Tibial nerve (tissue), 4 donors: ENCODE measurements at places on chromosomes 4 and X. TPM values are rescaled to one million over a fixed set of nuclear protein-coding genes. Genes with fewer than 3 reads are reported as not detected.

GRCh38 chr4:100657187-100657586, 139.4 kb upstream of the EMCN start:
- DNase-seq, result no peak
- H3K4me1 ChIP-seq, result no peaks in the 10 kb centered on the region
- H3K27me3 ChIP-seq, result no peaks in the 10 kb centered on the region

The RAB40A gene
- total RNA-seq, result 2.5 TPM

DNA sequence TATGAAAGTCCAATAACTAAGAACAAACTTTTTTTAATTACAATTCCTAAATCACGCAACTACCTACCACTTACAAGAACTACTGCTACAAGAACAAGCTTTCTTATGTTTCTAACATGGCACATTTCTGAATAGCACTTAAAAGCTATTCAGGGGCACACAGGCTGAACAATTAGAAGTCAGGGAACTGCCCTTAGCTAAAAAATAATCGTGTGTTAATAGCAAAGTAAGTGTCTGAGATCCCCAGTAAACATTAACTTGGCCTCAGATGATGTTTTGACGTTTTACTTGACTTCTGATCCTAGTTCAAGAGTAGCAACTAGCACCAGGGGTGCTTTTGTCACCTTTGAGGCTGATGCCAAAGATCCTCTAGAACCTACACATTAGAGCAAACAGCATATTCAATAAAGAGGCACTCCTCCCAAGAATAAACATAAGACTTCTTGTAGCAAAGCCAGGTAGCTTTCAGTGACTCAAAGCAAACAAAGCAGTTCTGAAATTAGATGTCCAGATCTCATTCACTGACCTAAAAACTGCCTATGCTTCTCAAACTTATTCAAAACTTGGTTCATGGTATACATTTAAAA, 16.2 kb downstream of the SPOCK3 start:
- no peak for DNase-seq
- no peak overlapping the region for H3K4me3 ChIP-seq
- H3K36me3 ChIP-seq, result no peaks in the 10 kb centered on the region
- H3K27me3 ChIP-seq, result no peaks in the 10 kb centered on the region
- no peak overlapping the region for H3K27ac ChIP-seq
- H3K4me1 ChIP-seq, result no peaks in the 10 kb centered on the region

DNA sequence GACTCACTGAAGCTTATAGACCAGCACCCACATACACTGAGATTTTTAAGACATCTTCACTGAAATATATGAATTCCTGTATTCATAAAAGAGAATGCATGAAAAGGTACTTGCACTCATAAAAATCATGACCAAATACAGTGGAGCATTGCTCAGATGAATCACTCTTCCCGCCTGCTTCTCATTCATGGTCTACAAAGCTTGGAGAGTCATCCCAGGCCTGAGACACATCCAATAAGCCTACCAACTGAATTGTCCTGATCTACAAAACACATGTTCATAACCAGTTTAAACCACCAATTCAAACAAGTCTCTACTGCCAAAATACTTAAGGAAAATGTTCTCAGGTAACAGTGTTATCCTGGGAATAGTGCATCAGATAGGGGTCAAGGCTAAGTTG, 38.1 kb downstream of the PROM1 start:
- H3K36me3 ChIP-seq, result no peaks in the 10 kb centered on the region
- H3K27ac ChIP-seq, result no peak overlapping the region
- no peak for DNase-seq

The RBM46 gene
- total RNA-seq, result 0.39 TPM

DNA sequence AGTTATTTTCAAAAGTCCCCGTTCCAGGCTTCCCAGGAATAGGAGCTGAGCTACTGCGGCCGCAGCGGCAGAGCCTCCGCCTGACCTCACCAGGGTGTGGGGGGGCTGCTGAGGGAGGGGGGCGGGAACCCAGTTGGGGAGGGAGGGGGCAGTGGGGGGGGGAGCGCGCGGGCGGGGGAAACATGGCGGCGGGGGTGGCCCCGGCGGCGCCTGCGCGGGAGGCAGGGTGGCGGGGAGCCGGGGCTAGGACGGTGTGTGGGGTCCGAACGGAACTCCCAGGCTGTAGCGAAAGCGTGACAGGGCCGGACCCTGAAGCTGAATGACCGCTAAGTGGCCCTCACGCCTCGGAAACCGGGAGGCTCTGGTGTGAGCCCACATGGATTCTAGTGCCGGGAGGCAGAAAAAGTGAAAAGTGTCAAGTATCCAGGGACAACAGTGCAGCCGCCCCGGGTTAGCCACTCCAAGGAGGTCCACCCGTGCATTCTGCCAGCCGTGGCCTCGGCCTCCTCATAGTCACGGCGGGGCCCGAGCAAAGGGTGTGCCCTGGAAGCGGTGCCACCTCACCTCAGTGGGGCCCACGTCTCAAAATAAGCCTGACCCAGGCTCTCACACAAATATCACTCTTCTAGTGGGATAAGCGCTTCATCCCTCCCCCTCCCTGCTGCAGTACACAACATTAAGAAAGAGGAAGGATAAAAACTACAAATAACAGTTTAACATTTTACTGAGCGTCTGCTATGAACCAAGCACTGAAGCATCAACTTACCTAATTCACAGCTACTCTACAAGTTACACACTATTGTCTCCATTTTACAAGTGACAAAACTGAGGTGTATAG, at the start of gene KLHL13:
KLHL13 (minus strand) TSS at position 98 of the 838 bp plus-strand sequence. CDS start 88,337 bp downstream, outside the sequence.
- H3K4me3 ChIP-seq, result peak within 1 kb of the TSS; percentile 49
- no peaks in the 10 kb centered on the region for H3K36me3 ChIP-seq
- no peaks in the 10 kb centered on the region for H3K27me3 ChIP-seq
- peak; percentile 5 for DNase-seq

- DNase-seq, result no peak
- no peaks in the 10 kb centered on the region for H3K27me3 ChIP-seq
- H3K4me1 ChIP-seq, result no peaks in the 10 kb centered on the region
These were observed 56.1 kb downstream of the KDR start for GRCh38 chr4:55069248-55069647.

DNA sequence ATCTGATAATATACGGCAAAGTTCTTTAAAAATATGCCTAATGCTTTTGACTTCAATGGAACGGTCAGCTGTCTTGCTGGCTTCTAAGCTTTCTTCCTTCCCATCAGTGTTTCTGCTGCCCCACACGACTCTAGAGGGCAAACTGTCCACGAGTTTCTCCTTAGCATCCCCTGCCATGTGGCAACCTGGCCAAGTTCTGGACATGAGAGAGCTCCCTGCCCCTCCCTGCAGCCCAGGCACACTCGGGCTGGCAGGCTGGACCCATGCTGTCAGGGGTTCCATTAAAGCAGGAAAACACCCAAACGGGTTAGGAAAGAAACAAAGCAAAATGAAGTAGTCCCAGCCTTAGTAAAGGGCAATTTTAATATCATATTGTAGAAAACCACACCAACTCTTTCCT, 38.8 kb downstream of the KDR start:
- DNase-seq, result no peak
- H3K4me3 ChIP-seq, result no peak overlapping the region
- H3K4me1 ChIP-seq, result no peaks in the 10 kb centered on the region
- no peaks in the 10 kb centered on the region for H3K36me3 ChIP-seq
- no peaks in the 10 kb centered on the region for H3K27me3 ChIP-seq
- H3K27ac ChIP-seq, result no peak overlapping the region

- H3K36me3 ChIP-seq, result no peaks in the 10 kb centered on the region
- H3K27ac ChIP-seq, result no peak overlapping the region
- no peak for DNase-seq
- H3K4me1 ChIP-seq, result peaks cover 26% of the 10 kb centered on the region
- no peaks in the 10 kb centered on the region for H3K27me3 ChIP-seq
- no peak overlapping the region for H3K4me3 ChIP-seq
These were observed 101.5 kb downstream of the SORBS2 start for GRCh38 chr4:185710487-185710995.

The AREG gene
- total RNA-seq, result 9.6 TPM

The HTN3 gene
- not detected for total RNA-seq

GRCh38 chrX:155028129-155028528, 1.5 kb downstream of the FUNDC2 start:
- H3K36me3 ChIP-seq, result no peaks in the 10 kb centered on the region
- no peak for DNase-seq
- H3K27ac ChIP-seq, result no peak overlapping the region
- no peaks in the 10 kb centered on the region for H3K27me3 ChIP-seq
- peaks cover 17% of the 10 kb centered on the region for H3K4me1 ChIP-seq

GRCh38 chr4:189767941-189768340, 172.7 kb upstream of the FRG1 start:
- no peak overlapping the region for H3K4me3 ChIP-seq
- no peaks in the 10 kb centered on the region for H3K4me1 ChIP-seq
- no peaks in the 10 kb centered on the region for H3K36me3 ChIP-seq
- no peak for DNase-seq
- no peaks in the 10 kb centered on the region for H3K27me3 ChIP-seq

DNA sequence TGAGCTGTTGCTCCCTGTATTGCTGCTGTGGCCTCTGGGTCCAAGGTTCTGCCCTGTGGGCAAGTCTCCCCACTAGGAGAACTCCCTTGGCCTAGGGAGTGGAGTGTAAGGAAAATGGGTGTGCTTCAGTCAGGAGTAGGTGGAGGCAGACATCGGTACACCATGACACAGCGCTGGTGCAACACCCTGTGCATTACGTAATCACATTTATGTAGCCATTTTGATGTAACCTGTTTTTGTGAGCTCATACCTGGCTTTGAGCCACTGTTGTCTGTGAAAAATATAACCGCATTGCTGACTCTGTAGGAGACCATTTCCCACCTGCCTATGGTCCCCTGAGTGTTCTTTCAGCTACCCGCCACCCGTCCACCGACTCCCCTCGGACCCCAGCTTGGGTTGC, 700.5 kb upstream of the AGA start:
- no peaks in the 10 kb centered on the region for H3K4me1 ChIP-seq
- no peaks in the 10 kb centered on the region for H3K36me3 ChIP-seq
- H3K27me3 ChIP-seq, result no peaks in the 10 kb centered on the region
- DNase-seq, result no peak

GRCh38 chr4:1510931-1511330, 104.7 kb upstream of the NKX1-1 start:
- H3K4me1 ChIP-seq, result no peaks in the 10 kb centered on the region
- H3K36me3 ChIP-seq, result no peaks in the 10 kb centered on the region
- no peak for DNase-seq
- no peak overlapping the region for H3K4me3 ChIP-seq
- H3K27ac ChIP-seq, result no peak overlapping the region

GRCh38 chrX:79259073-79259689, 108.0 kb downstream of the ITM2A start:
- no peaks in the 10 kb centered on the region for H3K4me1 ChIP-seq
- no peak for DNase-seq
- H3K27me3 ChIP-seq, result no peaks in the 10 kb centered on the region
- H3K36me3 ChIP-seq, result no peaks in the 10 kb centered on the region

The FAM120C gene
- 12.3 TPM for total RNA-seq

DNA sequence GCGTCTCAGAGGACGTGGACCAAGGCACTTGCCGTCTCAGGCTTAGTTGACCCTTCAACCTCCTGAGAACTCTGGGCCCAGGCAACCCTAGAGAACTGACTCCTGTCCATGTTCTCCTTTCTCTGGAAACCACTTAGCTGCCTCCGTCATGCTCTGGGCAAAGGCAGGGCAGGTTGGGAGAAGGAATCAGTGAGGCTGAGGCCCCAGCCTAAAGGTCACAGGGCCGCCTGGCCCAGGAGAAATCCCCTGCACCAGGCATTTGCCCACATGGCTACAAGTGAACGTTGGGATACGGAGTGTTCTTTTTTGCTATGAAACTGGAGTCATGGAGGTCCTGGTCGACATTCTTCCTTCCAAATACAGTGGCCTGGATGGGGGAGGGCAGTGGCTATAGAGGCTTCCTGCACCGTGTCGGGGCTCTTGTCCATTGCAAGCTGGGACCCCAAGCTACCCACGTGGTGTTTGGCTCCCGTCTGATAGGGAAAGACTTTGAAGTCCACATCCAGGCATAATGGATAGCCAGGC, 76.0 kb downstream of the CRMP1 start:
- no peak overlapping the region for H3K27ac ChIP-seq
- DNase-seq, result no peak
- H3K27me3 ChIP-seq, result no peaks in the 10 kb centered on the region
- H3K4me3 ChIP-seq, result no peak overlapping the region
- H3K36me3 ChIP-seq, result no peaks in the 10 kb centered on the region

The SSX4 gene
- total RNA-seq, result not detected

The WDR1 gene
- 142 TPM for total RNA-seq

The SMARCA1 gene
- 35.7 TPM for total RNA-seq

The ARHGAP6 gene
- 45.7 TPM for total RNA-seq

The PPID gene
- total RNA-seq, result 16.8 TPM

GRCh38 chr4:105327956-105328355, 145.9 kb downstream of the PPA2 start:
- no peak overlapping the region for H3K27ac ChIP-seq
- H3K36me3 ChIP-seq, result no peaks in the 10 kb centered on the region
- DNase-seq, result no peak
- H3K4me3 ChIP-seq, result no peak overlapping the region
- no peaks in the 10 kb centered on the region for H3K4me1 ChIP-seq

GRCh38 chrX:136166221-136166855, 19.0 kb downstream of the FHL1 start:
- peak overlapping the region; percentile 52 for H3K27ac ChIP-seq
- H3K4me1 ChIP-seq, result peaks cover 5% of the 10 kb centered on the region
- no peaks in the 10 kb centered on the region for H3K27me3 ChIP-seq

- no peak for DNase-seq
- no peaks in the 10 kb centered on the region for H3K4me1 ChIP-seq
- H3K4me3 ChIP-seq, result no peak overlapping the region
- no peaks in the 10 kb centered on the region for H3K36me3 ChIP-seq
These were observed 221.3 kb downstream of the ANK2 start for GRCh38 chr4:113270520-113271319.

- no peak overlapping the region for H3K4me3 ChIP-seq
- H3K36me3 ChIP-seq, result no peaks in the 10 kb centered on the region
- DNase-seq, result no peak
- H3K27ac ChIP-seq, result no peak overlapping the region
- H3K27me3 ChIP-seq, result no peaks in the 10 kb centered on the region
These were observed 59.0 kb downstream of the ANXA10 start for GRCh38 chr4:168151327-168151726.

- H3K36me3 ChIP-seq, result no peaks in the 10 kb centered on the region
- no peak for DNase-seq
- H3K27me3 ChIP-seq, result no peaks in the 10 kb centered on the region
- H3K4me3 ChIP-seq, result no peak overlapping the region
- H3K4me1 ChIP-seq, result peaks cover 5% of the 10 kb centered on the region
These were observed 135.5 kb downstream of the PJA1 start for GRCh38 chrX:69029771-69030170.

The ZNF630 gene
- 4.5 TPM for total RNA-seq

DNA sequence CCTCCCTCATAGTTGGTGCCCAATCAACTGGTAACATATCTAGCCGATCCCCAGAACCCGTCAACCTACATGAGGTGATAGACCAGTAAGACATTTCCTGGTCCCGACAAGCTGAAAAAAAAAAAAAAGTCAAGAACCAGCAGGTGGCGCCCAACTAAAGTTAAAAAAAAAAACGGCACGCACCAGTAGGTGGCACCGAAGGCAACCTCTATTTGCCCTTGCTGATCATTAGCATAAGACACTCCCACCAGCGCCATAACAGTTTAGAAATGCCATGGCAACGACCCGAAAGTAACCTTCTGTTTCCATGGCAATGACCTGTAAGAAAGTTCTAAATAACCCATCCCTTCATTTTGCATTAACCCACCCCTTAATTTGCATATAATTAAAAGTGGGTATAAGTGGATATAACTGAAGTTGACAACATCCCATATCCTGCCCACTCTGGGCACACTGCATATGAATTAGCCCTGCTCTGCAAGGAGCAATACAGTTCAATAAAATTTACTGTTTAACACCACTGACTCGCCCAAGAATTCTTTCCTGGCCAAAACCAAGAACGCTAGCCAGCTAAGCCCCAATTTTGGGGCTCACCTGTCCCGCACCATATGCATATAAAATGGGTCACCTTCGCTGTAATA, 83.9 kb upstream of the SPANXB1 start:
- H3K27ac ChIP-seq, result no peak overlapping the region
- no peak overlapping the region for H3K4me3 ChIP-seq
- no peaks in the 10 kb centered on the region for H3K4me1 ChIP-seq
- DNase-seq, result no peak
- H3K36me3 ChIP-seq, result no peaks in the 10 kb centered on the region
